Urothelium cell line (cell line): ENCODE measurements at places on chromosomes 5 and 9.
A peak's percentile ranks its signal among the peaks of the same experiment; 100 is the strongest.

GRCh38 chr9:93041108-93041802 is 17.2 kb upstream of the SUSD3 start:
- no peak for DNase-seq

DNA sequence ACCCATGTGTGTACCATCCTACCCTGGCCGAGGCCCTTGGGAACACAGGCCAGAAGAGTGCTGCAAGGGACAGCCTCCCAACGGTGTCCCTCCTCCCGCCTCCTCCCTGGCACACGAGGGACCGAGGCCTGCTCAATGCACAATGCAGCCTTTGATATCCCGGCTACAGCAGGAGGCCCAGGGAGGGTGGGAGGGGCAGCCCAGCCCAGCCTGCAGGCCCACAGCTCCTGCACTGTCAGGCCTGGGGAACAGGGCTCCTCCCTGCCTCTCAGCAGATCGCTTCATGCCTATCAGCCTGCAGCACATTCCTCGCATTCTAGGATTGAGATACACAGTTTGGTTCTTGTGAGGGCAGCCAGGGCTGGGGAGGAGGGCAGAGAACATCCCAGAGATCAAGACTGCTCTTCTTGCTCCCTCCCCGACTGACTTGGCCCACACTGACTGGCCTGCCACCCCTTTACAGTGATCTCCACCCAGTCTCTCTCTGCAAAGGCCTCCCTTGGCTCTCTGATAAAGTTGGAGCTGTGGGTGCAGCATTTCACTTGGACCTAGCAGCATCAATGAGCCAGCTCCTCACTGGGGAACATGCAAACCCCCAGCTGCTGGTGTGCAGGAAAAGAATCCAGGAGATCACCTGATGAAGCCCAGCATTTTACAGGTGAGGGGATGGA is at the start of gene SH3TC2:
TSS of gene SH3TC2 (minus strand) at position 46 of the 671 bp plus-strand sequence. CDS start at position 6, 40 bp downstream.
- peak; percentile 90 for DNase-seq

GRCh38 chr5:81778642-81779041 is 27.7 kb upstream of the SSBP2 start:
- no peak for DNase-seq

GRCh38 chr9:91059713-91060112 is 258.1 kb downstream of the SYK start:
- no peak for DNase-seq

GRCh38 chr5:77390221-77390620 is 101.9 kb downstream of the WDR41 start:
- DNase-seq = no peak

GRCh38 chr9:131960311-131960710 is 119.4 kb downstream of the MED27 start:
- DNase-seq = no peak

DNA sequence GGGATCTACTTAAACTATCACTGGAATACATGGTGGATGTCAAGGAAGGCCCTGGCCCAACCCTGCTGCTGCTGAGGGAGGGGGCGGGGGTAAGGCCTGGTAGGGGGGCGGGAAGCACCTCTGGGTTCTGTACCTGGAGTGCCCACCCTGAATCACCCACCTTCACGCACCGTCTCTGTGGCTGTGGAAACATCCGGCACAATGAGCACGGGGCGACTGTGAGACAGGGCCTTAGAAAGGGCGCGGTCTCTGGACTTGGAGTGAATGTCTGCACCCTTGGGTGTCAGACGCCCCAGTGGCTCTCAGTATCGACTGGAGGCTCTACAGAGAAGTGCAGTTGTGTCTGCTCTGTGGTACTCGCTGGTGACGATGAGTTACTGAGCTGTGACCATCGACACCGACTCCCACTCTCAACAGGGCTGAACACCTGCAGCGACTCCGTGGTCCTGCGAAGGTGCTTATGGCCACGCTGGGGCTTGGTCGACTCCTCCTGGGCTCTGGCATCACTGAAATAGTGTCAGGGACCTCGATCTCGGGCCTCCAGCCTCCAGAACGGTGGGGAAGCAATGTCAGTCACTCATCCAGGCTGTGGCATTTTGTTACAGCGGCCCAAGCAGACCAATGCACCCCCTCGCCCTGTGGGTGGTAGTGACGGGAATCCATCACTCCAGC is 25.5 kb upstream of the SLC6A19 start:
- DNase-seq = no peak

DNA sequence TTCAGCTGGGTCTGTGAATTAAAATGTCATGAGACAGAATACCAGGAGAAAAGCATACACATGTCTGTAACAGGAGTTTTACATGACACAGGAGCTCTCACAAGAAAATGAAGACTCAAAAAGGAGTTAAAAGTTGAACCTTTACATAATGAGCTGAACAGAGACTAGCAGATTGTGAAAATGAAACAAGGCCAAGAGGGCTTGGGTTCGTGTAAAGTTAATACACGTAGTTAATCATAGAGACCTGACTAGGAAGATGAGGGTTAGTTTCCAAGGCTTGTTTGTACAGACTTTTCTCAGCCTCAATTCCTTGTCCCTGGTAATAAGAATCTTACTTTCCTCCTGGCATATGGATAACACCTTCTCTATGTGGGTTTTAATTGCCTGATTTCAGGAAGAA is 1294.0 kb downstream of the MAT2B start:
- no peak for DNase-seq

DNA sequence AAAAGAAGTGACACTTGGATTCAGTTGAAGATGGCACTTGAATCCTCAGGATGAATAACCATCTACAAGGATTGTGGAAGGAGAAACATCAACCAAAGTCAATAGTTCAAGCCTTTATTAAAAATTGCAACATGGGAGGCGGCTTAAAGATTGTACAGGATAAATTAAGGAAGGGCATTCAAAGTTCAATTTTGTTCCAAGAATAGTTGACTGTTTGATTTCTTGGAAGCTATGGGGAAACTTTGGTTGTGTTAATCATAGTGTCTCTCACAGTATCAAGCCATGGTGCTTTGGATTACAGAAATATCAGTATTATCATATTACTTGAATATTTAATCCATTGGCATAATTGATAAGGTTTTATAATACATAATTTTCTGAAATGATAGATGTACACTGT is 1844.3 kb downstream of the MAT2B start:
- no peak for DNase-seq

GRCh38 chr5:43432486-43433375 is 20.5 kb upstream of the CCL28 start:
- DNase-seq = peak; percentile 66

GRCh38 chr5:109652096-109652495 is 37.6 kb upstream of the MAN2A1 start:
- DNase-seq = no peak

DNA sequence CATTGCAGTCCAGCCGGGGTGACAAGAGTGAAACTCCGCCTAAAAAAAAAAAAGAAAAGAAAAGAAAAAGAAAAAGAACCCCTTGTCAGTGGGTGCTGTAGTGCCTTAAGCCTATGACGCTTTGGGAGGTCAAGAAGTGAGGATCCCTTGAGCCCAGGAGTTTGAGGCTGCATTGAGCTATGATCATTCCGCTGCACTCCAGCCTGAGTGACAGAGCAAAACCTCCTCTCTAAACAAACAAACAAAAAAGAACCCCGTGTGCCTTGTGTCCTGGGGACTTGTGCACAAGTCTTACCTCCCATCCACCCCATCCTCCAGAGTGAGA is 33.5 kb upstream of the STXBP1 start:
- DNase-seq = no peak

GRCh38 chr9:137390553-137391410 is 32.2 kb downstream of the EXD3 start:
- no peak for DNase-seq

DNA sequence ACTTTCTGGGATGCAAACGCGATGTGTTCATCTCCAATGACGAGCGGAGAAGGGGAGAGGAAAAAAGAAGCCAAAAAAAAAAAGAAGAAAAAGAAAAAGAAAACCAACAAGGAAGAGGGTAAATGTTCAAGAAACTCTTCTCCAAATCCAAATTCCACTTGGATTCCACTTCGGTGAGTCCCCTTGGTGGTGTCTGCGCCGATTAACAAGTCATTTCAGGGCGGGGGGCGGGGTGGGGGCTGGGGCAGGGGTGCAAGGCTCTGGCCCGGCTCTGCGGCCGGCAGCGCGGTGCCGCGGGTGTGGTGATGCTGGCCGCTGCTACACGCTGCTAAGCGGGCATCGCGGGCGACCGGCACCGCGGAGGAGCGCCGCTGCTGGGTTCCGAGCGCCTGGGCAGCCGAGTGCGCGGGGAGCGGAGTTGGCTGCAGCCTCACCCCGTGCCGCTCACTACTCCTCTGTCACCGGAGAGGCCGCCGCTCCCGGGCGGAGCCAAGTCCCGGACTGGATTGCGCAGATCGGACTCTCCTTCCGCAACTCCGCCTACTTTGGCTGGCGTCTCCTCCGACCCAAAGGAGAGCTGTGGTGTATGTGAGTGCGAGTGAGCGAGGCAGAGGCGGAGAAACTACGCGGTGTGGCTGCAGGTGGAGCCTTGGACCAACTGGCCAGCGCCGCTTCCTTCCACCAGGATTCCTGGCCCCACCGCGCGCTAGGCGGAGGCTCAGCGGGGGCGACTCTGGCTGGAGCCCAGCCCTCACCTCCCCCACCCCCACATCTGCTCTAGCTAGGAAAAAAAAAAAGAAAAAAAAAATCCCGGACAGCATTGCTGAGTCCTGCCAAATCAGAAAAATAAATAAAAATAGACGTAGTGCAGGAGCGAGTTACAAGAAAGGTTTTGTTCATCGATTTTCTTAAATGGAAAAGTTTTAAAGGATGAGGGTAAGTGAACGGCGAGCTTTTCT is at the start of gene SEMA6A:
TSS of gene SEMA6A (minus strand) at position 457 of the 959 bp plus-strand sequence. CDS start 69,879 bp downstream, outside the sequence.
- DNase-seq = peak; percentile 90

GRCh38 chr9:93315118-93315517 is 131.2 kb downstream of the WNK2 start:
- DNase-seq = no peak
